Thyroid gland (tissue), 4 donors: ENCODE measurements at places on chromosomes 11 and 22. TPM values are rescaled to one million over a fixed set of nuclear protein-coding genes. Genes with fewer than 3 reads are reported as not detected.

TMEM123 gene
- total RNA-seq = 506 TPM

ANGPTL5 gene
- 0.63 TPM for total RNA-seq

ALDH3B2 gene
- not detected for total RNA-seq

SCGB1C1 gene
- not detected for total RNA-seq

KRTAP5-11 gene
- not detected for total RNA-seq

POU2AF2 gene
- not detected for total RNA-seq
